ENCODE measurements at places on chromosomes 2 and 18.

- DNase-seq, result no peak
Measured at GRCh38 chr2:36173760-36174404, 181.7 kb upstream of the CRIM1 start.

- no peak for DNase-seq
Measured at GRCh38 chr2:68189991-68190784, 32.5 kb downstream of the PNO1 start.

DNA sequence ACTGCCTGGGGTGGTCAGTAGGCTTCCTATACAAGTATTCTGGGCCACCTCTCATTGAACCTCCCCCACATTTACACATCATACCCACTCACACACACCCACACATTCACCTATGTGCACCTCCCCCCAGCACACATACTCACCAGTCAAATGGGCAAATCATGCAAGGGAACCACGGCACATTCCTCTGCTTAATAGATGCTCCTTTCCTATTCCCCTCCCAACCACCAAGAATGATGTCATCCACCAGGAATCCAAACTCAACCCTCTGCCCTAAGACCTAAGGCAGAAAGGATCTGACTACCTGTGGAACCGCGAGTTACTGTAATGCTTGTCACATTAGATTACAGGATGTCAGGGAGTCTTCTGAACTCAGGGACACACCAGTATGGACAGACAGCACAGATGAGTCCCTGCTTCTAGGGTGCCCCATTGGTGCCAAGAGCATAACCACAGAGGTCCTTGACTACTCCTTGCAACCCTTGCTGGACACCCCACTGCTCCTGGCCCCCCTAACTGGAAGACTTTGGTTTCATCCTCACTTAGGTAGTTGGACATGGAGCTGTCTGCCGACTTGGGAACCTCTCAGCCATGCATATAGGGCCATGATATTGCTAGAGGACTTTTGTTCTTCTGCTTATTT is 21.5 kb upstream of the CAB39 start:
- DNase-seq, result no peak

GRCh38 chr2:152251211-152251610 is 75.6 kb upstream of the STAM2 start:
- DNase-seq, result no peak

DNA sequence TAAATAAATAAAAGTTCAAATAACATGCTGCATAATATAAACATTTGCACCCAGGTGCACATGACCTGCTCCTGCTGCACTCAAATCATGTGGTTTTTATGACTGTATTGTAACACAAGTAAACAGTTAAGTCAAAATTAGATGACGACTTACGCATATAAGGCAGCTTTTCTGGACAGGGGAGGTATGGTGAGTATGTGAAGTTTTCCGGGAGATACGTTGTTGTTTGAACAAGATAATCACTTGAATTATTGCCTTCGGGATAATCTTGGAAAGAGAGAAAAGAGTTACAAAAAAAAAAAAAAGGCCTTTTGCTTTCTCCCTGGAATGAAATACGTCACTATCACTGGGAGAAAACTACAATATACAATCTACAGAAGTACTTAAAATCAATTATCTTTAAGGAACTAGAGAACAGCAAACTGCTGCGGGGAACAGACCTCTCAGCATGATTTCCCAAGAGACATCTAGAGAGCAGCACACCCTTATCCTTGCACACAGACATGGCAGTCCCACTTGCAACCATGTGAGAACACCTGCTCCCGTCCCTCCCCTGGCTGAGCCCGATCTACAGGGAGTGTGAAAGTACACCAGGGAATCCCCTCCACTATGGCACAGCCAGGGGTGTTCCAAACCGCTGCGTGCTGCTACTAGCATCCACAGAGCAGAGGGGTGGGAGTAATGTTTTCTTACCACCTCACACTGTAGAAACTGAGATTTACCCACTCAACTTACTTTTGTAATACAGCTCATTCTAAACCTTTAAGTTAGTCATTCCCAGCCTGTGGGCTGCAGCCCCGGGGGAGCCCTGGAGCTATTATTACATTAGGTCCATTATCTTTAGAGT is 26.3 kb downstream of the B4GALT6 start:
- DNase-seq, result peak; percentile 90

DNA sequence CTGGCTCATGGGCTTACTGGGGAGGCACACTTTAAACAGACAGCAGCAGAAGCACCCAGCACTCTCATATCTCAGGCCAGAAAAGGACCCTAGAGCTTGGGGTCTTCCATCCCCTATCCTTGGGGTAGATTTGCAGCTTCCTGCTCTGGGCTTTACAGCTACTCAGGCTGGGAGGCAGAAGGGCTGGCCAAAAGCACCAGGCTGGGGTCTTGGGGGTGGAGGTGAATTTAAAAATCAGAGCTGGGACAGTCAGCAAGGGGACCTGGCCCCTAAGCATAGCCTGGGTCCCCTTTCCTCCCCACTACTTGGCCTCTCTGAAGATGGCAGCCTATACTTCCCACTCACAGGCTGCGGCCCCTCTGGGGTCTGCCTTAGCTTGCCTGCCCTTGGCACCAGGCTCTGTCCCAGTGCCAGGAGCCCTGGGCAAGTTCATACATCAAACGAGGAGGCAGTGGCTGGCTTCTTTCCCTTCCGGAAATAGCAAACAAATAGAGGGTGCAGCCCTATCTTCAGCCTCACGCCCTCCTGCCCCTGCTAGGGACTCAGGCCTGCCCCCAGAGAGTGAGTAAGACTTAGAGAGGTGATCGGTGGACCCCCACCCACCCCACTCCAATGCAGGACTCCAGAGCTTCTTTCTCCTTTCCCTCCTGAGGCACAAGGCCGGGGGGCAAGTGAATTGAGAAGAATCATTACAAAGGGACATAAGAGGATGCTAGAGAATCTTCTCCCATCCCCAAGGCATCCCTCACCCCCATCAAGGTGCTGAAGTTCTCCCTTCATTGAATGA is 26.0 kb upstream of the TNS1 start:
- DNase-seq, result no peak

- no peak for DNase-seq
Measured at GRCh38 chr2:121245120-121245820, 39.7 kb downstream of the TFCP2L1 start.

GRCh38 chr18:50711386-50711785 is 108.4 kb downstream of the MRO start:
- DNase-seq, result no peak
